ENCODE measurements at places on chromosomes 6 and 20.

- DNase-seq: no peak
These were observed 31.3 kb downstream of the KCNK5 start for GRCh38 chr6:39197922-39198500.

DNA sequence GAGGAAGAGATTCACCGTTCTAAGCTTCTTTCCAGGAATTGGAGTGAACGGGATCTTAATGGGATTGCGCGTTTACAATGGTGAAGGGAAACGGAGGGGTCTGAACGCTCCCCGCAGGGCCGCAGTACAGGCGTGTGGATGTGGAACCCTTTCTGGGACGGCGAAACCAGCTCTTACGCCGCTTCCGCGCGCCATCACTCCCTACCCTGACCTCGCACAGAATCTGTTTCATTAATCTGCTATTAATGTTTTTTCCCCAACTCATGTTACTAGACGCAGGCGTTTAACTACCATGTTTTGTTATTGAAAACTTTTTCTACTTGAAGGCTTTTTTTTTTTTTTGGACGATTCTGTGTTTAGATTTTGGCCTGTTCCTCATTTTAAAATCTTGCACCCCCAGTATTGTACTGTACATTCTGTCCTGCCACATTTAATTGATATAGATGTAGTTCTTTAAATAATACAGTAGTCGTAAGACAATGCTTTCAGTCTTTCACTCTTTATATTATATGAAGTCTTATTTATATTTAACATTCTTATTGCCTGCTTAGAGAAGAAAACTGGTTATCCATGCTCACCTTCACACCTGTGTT lies 696 bp upstream of the SUPT3H start:
- DNase-seq: no peak

- no peak for DNase-seq
These were observed 14.4 kb downstream of the MYB start for GRCh38 chr6:135195522-135195921.

GRCh38 chr6:81793821-81794475 lies 41.5 kb upstream of the TENT5A start:
- DNase-seq: no peak

- peak; percentile 51 for DNase-seq
These were observed 91.6 kb downstream of the PREX1 start for GRCh38 chr20:48736231-48736630.

DNA sequence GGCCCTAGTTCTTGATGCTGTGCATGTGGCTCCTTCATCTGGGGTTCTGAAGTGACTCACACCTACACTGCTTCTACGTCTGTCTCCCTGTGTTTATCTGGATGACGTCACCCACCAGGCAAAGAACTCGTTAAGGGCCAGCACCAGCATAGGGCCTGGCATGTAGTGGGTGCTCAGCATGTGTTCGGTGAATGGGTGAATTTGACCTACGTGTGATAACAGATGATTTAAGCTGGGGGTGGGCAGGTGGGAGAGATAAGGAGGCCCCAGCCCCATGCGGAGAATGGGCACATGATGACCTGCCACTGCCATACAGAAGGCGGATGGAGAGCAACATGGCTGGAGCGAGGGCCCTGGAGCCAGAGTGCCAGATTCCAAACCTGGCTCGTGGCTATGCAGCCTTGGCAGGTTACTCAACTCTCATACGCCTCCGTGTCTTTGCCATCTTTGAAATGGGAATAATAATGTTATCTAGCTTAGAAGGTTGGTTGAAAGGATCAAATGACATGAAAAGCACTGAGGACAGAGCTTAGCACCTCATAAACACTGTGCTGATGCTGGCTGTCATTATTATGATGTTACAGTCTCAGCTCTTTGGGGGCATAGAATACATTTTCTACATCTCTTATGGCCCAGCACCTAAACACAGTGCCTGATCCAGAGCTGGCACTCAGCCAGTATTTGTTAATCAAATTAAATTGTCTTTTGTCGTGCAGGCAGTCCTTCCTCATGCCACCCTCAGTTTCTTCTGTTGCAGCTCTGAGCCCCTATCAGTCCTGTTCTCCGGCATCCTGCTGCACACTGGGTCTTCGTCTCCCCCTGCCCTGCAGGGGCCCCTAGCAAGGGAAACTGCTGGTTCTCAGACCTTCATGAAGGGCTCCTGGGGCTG lies 39.6 kb downstream of the VEGFA start:
- DNase-seq: no peak

GRCh38 chr6:12113190-12113577 lies 101.1 kb downstream of the HIVEP1 start:
- DNase-seq: peak; percentile 69

DNA sequence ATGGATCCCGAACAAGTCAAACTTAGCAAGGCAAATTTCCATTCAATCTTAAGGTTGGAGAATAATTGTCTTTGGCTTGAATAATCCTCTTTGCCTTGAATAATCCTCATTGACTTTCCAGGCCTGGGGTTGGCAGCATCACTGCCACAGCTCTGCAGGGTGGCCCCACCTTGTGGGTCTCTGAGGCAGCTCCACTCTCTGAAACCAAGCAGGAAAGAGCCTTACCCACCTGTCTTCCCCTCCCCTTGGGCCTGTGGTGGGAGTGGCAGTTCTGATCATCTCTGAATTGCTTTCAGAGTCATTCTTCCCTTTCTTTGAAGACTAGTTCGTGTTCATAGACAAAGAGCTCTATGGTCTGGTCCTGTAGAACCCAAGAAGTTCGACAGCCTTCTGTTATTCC lies 47.5 kb downstream of the KCNQ5 start:
- DNase-seq: no peak

DNA sequence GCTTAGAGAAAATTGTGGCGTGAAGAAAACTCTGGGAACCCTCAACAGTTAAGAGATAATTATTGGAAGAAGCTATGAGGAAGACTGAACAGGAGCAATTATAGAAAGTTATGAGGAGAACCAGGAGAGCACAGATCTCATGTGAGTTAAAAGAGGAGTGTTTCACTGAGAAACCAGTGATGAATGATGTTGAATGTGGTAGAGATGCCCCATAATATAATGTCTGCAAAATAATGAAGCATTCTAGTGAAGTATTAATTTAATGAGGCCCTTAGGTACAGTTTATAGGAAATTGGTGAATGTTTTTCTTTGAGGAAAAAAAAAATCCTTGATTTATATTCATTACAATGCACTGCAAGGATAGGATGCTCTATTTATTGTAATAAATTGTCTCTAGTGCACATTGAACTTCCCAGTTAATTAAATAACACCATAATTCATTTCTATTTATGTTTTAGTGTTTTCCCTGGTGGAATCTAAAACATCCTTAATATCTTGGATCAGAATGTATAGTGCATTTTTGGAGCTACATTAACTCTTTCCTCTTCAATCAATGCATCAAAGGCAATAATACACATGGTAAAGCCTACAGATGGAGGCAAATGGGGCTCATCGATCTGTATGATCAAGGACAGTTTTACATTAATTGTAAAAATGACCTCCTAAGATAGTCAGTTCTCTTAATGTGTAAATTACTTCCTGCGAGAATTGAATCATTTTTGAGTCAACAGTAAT lies 91.4 kb upstream of the EYS start:
- DNase-seq: no peak

GRCh38 chr6:139540894-139541293 lies 166.4 kb upstream of the CITED2 start:
- DNase-seq: no peak

DNA sequence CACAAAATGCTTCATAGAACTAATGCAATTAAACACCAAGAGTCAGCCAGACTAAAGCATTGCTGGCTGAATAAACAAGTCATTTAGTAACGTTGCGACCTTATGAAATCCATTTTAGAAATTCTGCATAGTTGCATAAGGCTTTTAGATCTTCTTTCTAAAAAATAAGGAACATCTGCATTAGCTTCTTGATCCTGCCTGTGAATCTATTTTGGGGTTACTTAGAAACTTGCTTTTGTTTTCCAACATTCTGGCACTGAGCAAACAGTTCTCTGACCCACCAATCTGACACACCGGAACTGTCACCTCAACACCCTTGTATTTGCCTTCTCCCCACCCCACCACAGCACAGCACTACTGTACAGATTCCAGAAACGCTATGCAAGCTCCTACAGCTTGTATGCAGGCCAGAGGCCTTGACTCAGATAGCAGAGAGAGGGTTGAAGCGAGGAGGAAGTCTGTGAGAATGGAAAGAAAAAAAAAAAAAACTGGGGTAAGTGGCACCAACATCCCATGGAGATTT lies 55.0 kb downstream of the KIF13A start:
- peak; percentile 63 for DNase-seq

GRCh38 chr20:39719293-39719692 lies 757.1 kb downstream of the DHX35 start:
- no peak for DNase-seq

GRCh38 chr6:143007646-143008045 lies 53.0 kb upstream of the AIG1 start:
- no peak for DNase-seq

DNA sequence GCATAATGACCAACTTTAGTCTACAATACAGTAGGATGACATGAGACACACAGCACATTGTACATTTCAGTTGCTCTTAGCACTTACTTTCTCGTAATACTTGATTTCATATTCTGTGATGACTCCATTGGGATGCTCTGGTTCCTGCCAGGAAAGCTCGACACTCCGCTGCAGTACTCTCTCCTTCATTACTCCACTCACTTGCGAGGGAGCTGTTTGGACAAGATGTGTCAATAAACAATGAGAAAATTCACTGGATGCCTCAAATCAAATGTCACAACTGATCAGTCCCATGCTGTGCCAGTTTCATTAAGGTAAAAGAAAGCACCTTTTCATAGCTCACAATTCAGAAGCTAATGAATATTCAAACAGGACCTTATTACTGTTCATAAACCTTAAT lies 147.1 kb downstream of the EPHA7 start:
- no peak for DNase-seq

GRCh38 chr20:40282541-40282940 lies 406.5 kb downstream of the MAFB start:
- no peak for DNase-seq

GRCh38 chr20:49230561-49231133 lies 11.4 kb downstream of the DDX27 start:
- DNase-seq: no peak

DNA sequence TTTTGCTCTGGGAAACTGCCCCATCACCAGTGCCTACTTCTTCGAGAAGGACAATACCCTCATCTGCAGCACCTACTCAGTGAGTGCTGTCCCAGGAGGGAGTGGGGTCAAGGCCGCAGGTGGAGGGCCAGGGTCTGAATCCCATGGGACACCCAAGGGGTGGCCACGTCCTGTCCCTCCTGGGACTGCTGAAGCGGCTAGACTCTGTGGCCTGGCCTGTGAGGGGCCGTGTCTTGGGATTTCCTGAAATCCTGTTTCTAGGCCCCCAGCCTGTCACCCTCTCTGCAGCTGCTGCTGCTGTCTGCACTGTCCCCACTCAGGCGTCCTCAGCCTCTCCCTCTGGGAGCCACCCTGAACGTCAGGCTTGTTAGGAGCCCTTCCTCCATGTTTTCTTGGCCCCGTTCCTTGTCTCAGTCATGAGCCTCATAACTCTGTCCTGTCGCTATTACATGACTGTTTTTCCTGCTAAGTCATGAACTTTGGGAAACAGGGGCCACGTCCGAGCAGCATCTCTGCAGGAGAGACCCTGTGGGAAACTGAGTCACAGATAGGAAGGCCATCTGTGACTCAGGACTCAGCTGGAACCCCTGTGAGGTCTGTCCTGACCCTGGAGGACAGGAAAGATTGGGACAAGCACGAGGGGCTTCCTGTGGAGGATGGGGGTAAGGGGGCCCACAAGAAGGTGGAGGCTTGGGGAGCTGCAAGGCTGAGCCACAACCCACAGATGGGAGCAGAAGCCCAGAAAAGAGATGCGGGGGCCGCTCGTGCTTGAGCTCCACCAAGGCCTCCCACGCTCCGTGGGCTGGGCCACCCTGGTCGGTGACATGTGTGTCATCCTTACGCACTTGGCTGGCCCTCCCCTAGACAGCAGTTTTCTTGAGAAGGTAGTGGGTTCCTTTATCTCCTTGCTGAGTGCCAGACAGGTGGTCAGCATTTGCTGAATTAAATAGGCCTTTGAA lies 49.9 kb downstream of the EFCAB8 start:
- no peak for DNase-seq

DNA sequence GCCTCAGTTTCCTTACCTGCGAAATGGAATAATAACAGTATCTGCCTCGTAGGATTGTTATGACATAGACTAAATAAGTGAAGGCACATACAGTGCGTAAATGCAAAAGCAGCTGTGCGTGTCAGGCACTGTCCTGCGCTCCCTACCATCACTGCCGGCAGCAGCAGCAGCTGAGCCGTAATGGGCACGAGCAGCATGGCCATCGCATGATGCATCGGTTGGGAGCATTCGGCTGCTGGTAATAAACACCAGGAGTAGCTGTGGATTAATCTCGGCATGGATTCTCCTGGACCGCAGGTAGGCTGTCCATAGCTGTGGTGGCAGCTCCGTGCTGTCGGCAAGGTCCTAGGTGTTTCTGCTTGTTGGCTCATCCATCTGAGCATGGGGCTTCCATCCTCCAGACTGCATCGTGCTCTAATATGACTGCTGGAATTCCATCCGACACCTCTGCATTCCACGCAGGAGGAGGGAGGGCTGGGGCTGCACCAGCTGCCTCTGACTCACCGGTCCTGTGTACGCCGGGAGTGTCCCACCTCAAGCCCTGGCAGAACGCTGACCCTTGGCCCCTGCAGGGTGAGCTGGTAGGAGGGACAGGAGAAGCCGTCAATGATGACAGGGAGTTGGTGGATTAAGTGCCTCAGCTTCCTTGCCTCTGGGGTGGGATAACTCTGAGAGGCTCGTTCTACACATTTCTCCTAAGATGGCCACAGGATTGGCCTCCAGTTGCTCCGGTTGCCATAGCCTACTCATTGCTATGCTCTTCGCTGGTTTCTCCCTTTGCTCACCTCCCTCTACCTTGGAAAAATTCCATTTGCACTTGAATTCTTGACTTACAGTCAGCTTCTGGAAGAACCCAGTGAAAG lies 100.9 kb upstream of the PMEPA1 start:
- DNase-seq: no peak

- no peak for DNase-seq
These were observed 133.0 kb upstream of the FLRT3 start for GRCh38 chr20:14470231-14470899.

DNA sequence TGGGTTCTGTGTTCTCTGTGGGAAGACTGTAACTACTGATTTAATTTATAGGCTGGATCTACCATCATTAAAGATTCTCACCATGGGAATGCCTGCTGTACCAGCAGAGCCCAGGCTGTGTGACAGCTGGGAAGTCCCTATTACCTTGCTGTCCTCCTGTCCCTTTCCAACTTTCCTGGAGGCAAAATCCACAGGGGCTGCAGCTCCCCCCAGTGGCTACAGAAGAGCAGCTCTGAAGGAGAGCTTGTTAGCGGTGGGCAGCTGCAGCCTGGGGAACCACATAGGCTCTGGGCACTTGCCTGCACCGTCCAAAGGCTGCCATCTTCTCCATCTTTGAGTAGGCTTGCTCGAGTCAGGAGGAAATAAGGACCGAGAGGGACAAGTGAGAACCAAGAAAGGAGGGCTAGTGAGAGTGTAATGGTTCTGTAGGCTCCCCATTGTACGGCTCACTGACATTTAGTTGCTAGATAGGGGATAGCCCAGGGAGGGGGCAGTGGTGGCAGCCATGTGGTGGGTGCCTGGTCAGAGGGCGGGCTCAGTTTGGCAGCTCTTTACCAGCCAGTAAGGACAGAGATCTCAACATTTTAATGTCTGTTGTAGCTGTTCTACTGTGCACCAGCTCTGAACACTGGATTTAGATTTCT lies 155.1 kb upstream of the MLIP start:
- no peak for DNase-seq

All from natural killer cell treated with Interleukin-12 subunit alpha and Interleukin-12 subunit beta and Interleukin-15 and Interleukin-18, amount 100 ng/mL, for 72 hours (primary cell).